Endothelial cell of umbilical vein (primary cell): ENCODE measurements at places on chromosomes 1 and 21. TPM values are rescaled to one million over a fixed set of nuclear protein-coding genes. Genes with fewer than 3 reads are reported as not detected.

Gene AMY1A
- total RNA-seq: not detected in 2 replicates

- H3K27ac ChIP-seq: no peak overlapping the region
- H3K27me3 ChIP-seq: peaks cover 4% of the 10 kb centered on the region
Measured at GRCh38 chr1:155071701-155072100, 6.9 kb upstream of the EFNA3 start.

- H3K4me3 ChIP-seq: no peak overlapping the region
- H3K36me3 ChIP-seq: peaks cover 18% of the 10 kb centered on the region
- DNase-seq: peak; percentile 38
- no peak overlapping the region for H3K27ac ChIP-seq
- H3K4me1 ChIP-seq: peaks cover 5% of the 10 kb centered on the region
- no peaks in the 10 kb centered on the region for H3K27me3 ChIP-seq
Measured at GRCh38 chr1:113895961-113896360, 8.6 kb upstream of the BCL2L15 start.

Gene PAPPA2
- not detected in 2 replicates for total RNA-seq

Gene TLCD4
- 0.07 and 0.51 TPM in 2 replicates for total RNA-seq

Gene SARS1
- total RNA-seq: 176 and 178 TPM in 2 replicates

Gene ADORA3
- total RNA-seq: 0.31 TPM in 1 of 2 replicates, not detected in the other

Gene IFI16
- total RNA-seq: 174 and 183 TPM in 2 replicates

- no peaks in the 10 kb centered on the region for H3K4me1 ChIP-seq
- H3K4me3 ChIP-seq: no peak overlapping the region
- H3K27me3 ChIP-seq: no peaks in the 10 kb centered on the region
- H3K27ac ChIP-seq: no peak overlapping the region
Measured at GRCh38 chr1:52355436-52355835, 10.6 kb downstream of the CC2D1B start.

Gene TSPAN2
- 2.4 and 5.0 TPM in 2 replicates for total RNA-seq

Gene NUF2
- total RNA-seq: 38.6 and 38.7 TPM in 2 replicates

Gene DOP1B
- 9.3 and 9.9 TPM in 2 replicates for total RNA-seq

- no peaks in the 10 kb centered on the region for H3K27me3 ChIP-seq
- H3K4me3 ChIP-seq: no peak overlapping the region
- DNase-seq: no peak
- no peaks in the 10 kb centered on the region for H3K4me1 ChIP-seq
- no peak overlapping the region for H3K27ac ChIP-seq
Measured at GRCh38 chr1:199083680-199084079, 444.8 kb downstream of the PTPRC start.

- no peaks in the 10 kb centered on the region for H3K36me3 ChIP-seq
- H3K27me3 ChIP-seq: no peaks in the 10 kb centered on the region
- H3K4me3 ChIP-seq: no peak overlapping the region
- no peak overlapping the region for H3K27ac ChIP-seq
Measured at GRCh38 chr1:239288820-239289554, 97.4 kb upstream of the CHRM3 start.

DNA sequence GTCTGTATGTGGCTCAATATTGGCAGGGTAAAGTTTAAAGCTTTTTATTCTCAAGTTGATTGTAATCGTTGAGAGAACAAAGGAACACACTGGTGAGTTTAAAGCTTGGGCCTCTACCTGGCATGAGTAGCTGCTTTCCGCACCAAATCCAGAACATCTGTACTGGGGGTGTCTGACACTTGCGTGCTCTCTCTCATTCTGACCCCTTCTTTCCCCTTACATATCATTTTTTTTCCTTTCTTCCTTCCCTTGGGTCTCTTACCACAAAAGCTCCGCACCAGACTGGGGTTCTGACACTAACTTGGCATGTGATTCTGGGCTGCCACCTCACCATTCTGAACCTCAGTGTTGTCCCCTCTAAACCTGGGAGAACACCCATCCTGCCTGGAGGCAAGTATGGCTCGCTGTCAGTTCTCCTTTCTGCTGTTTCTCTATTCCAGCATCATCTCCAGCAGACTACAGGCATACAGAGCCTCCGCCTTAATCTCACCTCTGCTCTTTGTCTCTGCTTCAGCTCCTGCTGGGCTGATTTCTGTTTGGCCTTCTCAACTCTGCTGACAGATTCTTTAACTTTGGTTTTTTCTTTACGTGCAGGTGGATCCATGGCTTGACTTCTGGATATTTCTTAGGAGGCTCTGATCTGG lies 859 bp upstream of the ERMAP start:
- H3K27me3 ChIP-seq: no peaks in the 10 kb centered on the region
- peak; percentile 42 for DNase-seq
- peak overlapping the region; percentile 43 for H3K27ac ChIP-seq
- peaks cover 18% of the 10 kb centered on the region for H3K4me1 ChIP-seq

DNA sequence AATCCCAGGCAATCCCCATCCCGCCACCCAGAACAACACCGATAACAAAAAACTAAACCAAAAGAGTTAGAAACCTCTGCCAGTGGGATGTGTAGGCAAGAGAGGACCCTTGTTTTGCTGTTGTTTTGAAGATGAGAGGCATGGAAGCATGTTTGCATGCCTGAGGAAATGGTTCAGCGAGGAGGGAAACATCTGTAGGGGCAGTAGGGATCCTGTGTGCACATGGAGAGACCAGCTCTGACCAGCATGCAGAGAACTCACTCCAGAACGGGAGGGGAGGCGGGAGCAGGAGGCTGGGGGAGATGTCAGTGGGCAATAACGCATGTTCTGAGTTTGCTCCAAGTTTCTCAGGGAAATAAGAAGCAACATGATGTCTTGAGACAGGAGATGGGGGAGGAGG lies 5.3 kb downstream of the CLDN14 start:
- H3K4me1 ChIP-seq: peaks cover 25% of the 10 kb centered on the region
- H3K27ac ChIP-seq: no peak overlapping the region
- H3K27me3 ChIP-seq: no peaks in the 10 kb centered on the region

GRCh38 chr1:24047110-24047477 lies 64.8 kb downstream of the MYOM3 start:
- H3K27me3 ChIP-seq: peaks cover 4% of the 10 kb centered on the region
- no peak overlapping the region for H3K27ac ChIP-seq
- no peak overlapping the region for H3K4me3 ChIP-seq

Gene FCRL2
- not detected in 2 replicates for total RNA-seq

Gene IGFN1
- not detected in 2 replicates for total RNA-seq

Gene PDZK1
- 0.58 TPM in 1 of 2 replicates, not detected in the other for total RNA-seq

DNA sequence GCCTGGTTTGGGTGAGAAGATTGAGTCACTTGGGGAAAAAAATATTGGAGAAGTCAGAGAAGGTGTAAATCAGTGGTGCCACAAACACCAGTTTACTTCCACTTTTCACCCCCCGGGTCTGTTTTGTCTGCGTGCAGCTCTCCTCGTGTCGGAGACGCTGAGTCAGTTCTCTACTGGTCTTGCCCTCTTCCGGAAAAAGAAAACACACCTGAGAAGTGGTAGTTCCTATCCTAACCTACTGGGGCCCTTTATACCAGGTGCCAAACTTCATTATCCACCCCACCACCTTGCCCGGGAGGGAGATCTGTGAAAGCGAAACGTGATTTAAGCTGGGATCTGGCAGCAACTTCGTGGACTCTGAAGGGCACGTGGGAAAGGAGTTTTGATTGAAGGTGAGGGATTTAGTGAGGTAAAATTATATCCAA lies 855 bp upstream of the IVNS1ABP start:
- H3K4me3 ChIP-seq: peak overlapping the region; percentile 66
- H3K36me3 ChIP-seq: no peaks in the 10 kb centered on the region
- H3K27me3 ChIP-seq: no peaks in the 10 kb centered on the region
